D341Med (cell line): ENCODE measurements at places on chromosomes 11 and 22.
A peak's percentile ranks its signal among the peaks of the same experiment; 100 is the strongest.

- peak; percentile 38 for DNase-seq
Observed at GRCh38 chr11:103927535-103927934, 108.9 kb upstream of the DDI1 start.

DNA sequence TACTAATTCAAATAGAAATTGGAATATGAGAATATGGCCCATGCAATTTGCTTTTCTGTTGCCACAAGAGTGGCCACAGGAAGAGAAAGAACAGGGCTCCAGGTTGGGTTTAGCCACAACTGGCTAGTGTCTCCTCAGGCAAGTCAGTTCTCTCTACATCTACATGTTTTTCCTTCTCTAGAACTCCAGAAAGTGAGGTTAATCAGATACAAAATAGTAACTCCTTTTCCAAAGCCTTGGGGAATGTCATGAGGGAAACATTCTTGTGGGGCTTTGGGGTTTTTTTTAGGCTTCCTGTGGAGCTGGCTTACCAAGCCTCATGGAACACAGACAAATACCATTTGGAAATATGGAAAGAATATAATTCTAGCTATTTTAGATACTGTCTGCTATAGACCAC, 161.6 kb downstream of the NAV2 start:
- DNase-seq: no peak

DNA sequence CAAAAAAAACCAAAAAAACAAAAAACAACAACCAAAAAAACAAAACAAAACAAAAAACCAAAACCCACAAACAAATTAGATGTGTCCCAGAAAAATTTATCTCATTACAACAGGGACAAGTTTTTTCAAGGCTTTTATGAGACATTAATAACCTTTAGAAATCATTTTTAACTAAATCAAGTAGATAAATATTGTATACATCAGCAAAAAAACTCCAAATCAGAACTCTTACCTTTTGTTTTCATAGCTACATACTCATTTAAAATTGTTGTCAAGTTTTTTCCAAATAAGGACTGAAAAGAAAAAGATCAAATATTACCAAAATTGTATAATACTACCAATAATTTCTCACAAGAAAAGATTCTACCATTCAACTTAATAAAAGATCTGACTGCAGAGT, 28.7 kb downstream of the NPAT start:
- no peak for DNase-seq

DNA sequence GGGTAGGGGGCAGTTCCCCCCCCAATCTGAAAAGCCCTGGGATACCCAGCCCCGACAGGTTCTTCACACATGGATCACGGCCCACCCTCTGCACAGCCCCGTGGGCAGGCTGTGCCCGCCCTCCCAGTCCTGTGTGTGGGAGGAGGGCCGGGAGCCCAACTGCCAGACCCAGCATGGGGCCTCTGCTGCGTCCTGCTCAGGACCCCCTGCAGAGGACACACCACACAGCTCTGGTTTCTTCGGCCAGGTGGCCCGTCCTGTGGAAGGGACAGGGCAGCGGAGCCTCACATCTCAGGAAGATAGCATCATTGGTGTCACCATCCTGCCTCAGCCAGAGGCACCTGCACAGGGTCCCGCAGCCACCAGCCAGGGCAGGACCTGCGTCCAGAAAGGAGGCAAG, 396.0 kb downstream of the TBC1D22A start:
- DNase-seq: no peak

GRCh38 chr11:19820100-19820499, 107.5 kb downstream of the NAV2 start:
- DNase-seq: no peak

- DNase-seq: no peak
Observed at GRCh38 chr22:19195796-19196731, 17.5 kb upstream of the SLC25A1 start.
